G401 (cell line): ENCODE measurements at places on chromosomes 16 and 17. TPM values are rescaled to one million over a fixed set of nuclear protein-coding genes. Genes with fewer than 3 reads are reported as not detected.

Gene IRX5
- not detected in 2 replicates for total RNA-seq

DNA sequence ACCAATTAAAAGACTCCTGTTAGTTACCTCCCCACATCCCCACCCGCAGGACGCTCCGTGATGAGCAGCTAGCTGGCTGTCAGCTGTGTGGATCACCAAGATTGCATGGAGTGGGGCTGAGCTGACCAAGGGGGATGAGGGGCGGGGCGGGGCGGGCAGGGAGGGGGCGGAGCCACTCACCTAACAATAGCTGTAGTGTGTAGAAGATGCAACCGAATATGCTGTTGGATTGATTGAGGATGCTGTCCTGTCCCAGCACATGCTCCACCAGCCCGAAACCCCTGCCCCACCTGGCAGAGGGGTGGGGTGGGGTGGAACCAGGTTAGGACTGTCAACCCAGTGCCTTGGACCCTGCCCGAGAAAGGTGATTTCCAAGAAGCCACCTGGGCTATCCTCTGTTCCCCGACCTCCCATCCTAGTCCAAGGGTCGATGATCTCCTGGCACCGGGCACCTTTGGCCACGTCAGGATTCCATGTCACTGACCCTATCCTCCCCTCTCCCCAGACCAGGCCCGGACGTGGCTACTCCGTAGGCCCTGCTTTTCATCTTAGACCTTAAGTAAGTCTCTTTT lies 1.4 kb downstream of the VKORC1 start:
- DNase-seq, result peak; percentile 33

Gene TBC1D3I
- not detected in 2 replicates for total RNA-seq

- no peak for DNase-seq
These were observed 46.3 kb downstream of the ERN1 start for GRCh38 chr17:64083563-64084085.

DNA sequence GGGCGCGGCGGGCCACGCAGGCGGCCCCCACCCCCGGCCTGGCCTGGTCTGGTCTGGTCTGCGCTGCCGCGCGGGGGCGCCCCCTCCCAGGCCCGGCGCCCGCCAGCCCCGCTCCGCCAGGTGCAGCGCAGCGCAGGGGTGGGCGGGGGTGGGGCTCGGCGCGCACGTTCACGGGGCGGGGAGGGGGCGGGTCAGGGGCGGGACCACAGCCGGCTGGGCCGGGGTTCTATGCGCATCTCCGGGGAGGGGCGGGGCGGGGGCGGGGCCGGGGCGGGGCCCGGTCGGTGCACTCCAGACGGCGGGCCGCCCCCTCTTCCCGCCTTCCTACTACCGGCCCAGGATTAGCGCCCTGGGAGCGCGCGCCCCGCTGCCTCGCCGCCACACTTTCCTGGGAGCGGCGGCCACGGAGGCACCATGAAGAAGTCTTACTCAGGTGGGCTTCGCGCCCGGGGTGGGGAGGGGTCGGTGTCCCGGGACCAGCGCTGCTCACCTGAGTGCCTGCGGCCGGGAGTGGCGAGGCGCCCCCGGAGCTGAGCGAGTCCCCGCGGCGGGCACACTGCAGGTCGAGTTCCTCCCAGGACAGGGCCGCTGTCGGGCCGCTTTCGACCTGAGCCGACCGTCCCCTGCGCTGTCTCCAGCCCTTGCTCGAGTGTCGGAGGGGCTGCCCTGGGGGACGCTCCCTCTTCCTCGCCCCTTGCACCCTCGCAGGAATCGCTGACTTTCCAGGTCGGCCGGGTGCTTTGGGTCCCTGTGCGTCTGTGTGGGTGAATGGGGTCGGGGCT lies 140.5 kb downstream of the SEC14L1 start:
- DNase-seq, result peak; percentile 79

Gene FOXC2
- 7.0 and 7.6 TPM in 2 replicates for total RNA-seq

- no peak for DNase-seq
These were observed 18.1 kb downstream of the SOCS3 start for GRCh38 chr17:78341559-78342448.

GRCh38 chr16:12184419-12184917 lies 207.9 kb downstream of the SNX29 start:
- no peak for DNase-seq

Gene MEIOC
- not detected in 2 replicates for total RNA-seq

Gene ADORA2B
- total RNA-seq, result 23.7 and 30.5 TPM in 2 replicates

- no peak for DNase-seq
These were observed 25.0 kb downstream of the MPRIP start for GRCh38 chr17:17067257-17067656.

Gene CHRNB1
- 7.6 and 24.0 TPM in 2 replicates for total RNA-seq

Gene RASL10B
- 18.4 and 19.5 TPM in 2 replicates for total RNA-seq

GRCh38 chr17:78870621-78871020 lies 30.0 kb upstream of the USP36 start:
- DNase-seq, result no peak

Gene PDILT
- not detected in 2 replicates for total RNA-seq

- no peak for DNase-seq
These were observed 670 bp upstream of the CTF1 start for GRCh38 chr16:30895627-30896260.

GRCh38 chr16:10078541-10078949 lies 103.7 kb downstream of the GRIN2A start:
- DNase-seq, result no peak

GRCh38 chr17:78355045-78355641 lies 4.7 kb downstream of the SOCS3 start:
- DNase-seq, result no peak

GRCh38 chr16:25481636-25482035 lies 210.1 kb upstream of the HS3ST4 start:
- no peak for DNase-seq

DNA sequence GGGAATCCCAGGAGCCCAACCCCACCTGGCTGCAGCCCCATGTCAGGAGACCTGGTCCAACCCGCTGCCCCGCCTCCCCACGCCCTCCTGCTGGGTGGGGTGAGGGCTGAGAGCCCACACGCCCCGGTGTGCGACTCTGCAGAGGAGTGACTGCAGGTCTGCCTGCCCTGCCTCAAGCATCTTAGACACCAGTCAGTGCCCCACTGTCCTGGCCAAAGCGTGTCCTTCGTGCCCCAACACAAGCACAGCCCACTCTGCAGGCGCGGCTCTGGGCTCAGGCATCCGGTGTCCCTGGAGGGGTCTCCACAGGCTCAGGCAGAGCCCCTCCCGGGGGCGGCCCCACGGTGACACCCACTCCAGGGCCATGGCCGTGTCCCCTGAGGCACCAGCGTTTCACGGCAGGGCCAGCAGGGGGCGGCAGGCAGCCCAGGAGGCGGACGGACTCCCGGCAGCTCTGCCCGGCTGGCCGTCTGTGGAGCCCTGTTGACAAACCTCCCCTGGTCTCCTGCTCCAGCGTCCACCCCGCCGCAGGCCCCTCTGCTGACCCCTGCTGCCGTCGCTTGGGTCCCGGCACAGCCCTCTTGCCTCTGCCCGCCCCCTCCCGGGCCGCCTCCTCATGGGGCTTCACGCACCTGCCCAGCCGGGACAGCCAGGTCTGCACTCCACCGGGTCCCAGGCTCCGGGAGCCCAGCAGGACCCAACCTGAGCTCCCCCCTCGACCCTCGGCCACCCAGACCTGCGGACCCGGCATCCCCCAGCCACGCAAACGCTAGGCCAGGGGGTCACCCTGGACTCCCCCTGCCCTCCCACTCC lies 8.6 kb upstream of the UBE2I start:
- DNase-seq, result no peak

Gene HEXIM2
- 16.6 and 18.8 TPM in 2 replicates for total RNA-seq

DNA sequence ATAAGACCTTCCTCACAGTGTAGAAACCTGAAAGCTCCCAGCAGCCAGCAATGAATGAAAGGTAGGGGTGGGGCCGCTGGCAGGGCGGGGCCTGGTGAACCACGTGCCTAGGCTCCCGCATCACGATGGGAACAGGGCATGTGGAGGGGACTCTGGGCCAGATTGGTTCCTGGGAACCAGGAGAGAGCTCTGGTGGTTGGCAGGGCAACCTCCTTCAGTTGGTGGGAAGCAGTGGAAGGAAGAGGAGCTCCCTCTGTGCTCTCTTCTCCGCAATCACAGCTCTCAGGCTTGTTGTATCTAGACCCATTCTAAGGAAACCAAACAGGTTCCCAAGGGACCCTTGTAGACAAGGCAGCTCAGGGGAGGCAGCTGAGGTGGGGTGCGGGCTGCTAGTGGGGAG lies 10.5 kb downstream of the GGA2 start:
- peak; percentile 67 for DNase-seq

Gene PRSS8
- total RNA-seq, result 4.6 TPM in 1 of 2 replicates, not detected in the other

Gene AOC2
- not detected in 2 replicates for total RNA-seq

DNA sequence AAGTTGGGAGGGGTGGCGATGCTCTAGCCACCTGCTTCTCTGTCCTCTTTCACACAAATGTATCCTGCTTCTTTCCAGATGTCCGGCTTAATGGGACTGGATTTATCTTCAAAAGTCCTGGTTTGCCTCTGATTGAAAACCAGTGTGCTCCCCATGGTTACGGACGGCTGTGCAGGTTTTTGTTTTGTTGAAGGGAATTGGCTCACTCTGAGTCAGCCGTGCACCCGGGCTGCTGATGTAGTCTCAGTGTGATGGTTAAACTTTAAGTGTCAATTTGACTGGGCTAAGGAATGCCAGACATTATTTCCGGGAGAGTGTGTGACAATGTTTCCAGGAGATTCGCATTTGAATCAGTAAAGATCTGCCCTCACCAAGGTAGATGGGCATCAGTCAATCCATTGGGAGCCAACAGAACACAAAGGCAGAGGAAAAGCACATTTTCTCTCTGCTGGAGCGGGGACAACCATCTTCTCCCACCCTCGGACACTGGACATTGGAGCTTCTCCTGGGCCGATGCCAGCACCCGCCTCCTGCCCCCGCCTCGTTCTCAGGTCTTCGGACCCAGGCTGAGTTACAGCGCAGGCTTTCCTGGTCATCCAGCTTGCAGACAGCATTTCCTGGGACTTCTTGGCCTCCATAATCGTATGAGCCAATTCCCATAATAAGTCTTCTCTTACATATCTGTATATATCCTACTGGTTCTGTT lies 126.9 kb upstream of the TNRC6C start:
- no peak for DNase-seq

DNA sequence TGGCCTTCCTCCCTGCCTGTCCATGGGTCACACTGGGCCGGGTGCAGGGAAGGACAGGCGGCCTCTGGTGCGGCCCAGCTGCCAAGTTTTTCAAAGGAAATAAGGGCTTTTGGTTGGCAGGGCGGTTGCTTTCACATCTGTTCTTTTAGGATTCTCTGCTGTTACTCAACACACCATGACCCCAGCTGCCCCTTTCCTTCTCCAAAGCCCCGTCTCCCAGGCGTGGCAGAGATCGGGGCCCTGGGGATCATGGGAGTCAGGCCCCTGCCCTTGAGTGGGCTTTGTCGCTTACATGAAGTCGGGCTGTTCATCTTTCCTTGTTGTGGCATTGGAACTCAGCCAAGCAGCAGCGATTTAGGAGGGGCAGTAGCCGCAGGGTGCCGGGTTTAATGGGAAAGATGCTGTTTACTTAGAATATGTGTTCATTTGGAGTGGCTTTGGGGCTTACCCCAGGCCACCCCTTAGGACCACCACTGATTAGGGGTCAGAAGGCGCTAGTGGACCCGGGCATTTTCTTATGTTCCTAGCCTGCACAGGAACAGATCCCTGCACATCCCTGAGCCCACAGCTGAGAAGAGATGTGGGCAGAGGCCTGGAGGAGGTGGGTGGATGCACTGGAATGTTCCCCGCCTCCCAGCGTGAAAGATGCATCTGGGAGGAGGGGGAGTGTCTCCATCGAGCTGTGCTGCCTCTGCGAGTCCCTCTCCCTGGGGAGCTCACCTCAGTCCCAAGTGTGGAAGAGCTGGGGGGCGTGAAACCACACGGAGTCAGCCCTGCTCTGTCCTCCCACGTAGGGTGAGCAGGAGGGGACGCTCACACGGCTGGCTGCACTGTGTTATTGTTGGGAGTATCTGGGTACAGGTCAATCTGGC lies 6.8 kb upstream of the ADCY7 start:
- DNase-seq, result no peak

GRCh38 chr17:8210761-8211458 lies 535 bp upstream of the AURKB start:
- DNase-seq, result no peak

GRCh38 chr17:77546772-77547241 lies 406.0 kb downstream of the SEC14L1 start:
- no peak for DNase-seq

- DNase-seq, result no peak
These were observed 122.6 kb downstream of the SOCS1 start for GRCh38 chr16:11133344-11133943.

Gene TEKT3
- total RNA-seq, result not detected in 2 replicates

GRCh38 chr17:46836500-46836899 lies 14.9 kb upstream of the WNT9B start:
- DNase-seq, result no peak

DNA sequence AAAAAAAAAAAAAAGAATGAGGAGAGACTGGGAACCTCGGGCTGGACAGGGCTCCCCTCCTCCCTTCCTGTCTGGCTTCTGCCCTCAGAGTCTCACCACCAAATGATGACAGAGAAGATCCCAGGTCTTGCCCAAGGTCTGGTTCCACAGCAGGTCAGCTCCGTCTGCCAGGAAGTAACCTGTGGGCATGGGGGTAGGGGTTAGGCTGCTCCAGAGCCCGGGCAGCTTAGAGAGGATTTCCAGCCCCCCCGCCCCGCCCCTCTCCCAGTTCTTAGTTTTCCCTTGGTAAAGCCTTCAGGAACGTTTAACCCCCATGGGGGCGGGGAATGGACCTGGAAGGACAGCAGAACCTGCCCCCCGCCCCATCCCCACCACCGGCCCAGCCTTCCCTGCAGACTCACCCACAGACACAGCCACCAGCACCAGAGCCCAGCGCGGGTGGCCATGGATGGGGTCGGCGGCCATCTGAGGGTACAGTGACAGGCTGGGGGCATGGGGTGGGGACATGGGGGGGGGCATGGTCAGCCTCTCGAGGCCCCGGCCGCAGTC lies 700 bp downstream of the TLCD2 start:
- DNase-seq, result no peak

Gene ABCA8
- total RNA-seq, result not detected in 2 replicates

Gene KRTAP9-2
- total RNA-seq, result not detected in 2 replicates

Gene EPOP
- total RNA-seq, result 46.5 and 50.5 TPM in 2 replicates

Gene HSBP1
- 291 and 426 TPM in 2 replicates for total RNA-seq

- no peak for DNase-seq
These were observed 15.0 kb downstream of the HNF1B start for GRCh38 chr17:37729905-37730304.

DNA sequence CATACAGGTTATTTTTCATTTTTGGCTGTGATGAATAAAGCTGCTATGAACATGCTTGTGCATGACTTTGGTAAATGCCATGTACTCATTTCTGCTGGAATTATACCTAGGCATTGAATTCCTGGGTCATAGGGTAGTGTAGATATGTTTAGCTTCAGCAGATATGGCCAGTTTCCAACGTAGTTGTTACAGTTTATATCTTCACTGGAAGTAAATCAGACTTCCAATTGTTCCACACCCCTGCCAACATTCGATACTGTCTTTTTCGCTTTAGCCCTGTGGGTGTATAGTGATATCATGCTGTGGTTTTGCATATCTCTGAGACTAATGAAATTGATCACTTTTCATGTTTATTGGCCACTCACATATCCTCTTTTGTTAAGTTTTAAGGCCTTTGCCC lies 50.4 kb downstream of the ARHGAP27 start:
- DNase-seq, result no peak

DNA sequence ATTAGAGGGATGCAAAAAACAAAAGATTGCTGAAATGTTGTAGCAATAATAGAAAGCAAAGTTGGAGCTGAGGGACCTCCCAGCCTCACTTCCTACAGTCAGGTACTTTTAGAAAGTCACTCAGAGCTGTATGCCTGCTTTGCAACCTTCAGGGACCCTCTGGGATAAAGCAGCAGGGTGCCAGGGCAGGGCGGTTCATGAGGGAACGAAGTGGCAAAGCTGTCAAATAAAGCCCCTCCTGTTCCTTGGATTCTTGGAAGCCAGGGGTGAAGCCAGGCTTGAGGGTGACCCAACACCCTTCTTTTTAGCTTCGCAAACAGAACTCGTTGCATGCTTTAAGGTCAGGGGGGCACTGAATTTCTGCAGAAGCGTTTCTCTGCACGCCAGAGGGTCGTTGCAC lies 767 bp downstream of the ATP2C2 start:
- DNase-seq, result no peak

Gene TNFRSF13B
- total RNA-seq, result not detected in 2 replicates
